ENCODE measurements at places on chromosomes 5 and 9.

- DNase-seq: no peak
Measured at GRCh38 chr5:157516006-157516405, 56.0 kb downstream of the NIPAL4 start.

GRCh38 chr9:124914753-124915405, 26.0 kb downstream of the GOLGA1 start:
- DNase-seq: no peak

DNA sequence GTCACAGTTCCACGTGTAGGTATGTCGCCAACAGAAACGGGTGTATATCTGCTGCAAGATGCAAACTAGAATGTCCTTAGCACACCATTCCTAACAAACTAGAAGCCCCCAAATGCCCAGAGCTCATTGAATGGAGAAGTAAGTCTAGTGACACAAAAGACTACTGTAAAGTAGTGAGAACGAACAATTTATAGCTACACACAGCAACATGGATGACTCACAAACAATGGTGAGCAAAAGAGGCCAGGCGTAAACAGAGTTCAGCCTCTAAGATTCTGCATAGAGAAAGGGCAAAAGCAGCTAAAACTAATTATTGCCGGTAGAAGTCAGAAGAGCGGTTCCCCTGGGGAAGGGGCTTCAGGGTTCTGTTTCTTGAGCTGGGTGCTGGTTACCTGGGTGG, 74.7 kb downstream of the AMBP start:
- DNase-seq: no peak

DNA sequence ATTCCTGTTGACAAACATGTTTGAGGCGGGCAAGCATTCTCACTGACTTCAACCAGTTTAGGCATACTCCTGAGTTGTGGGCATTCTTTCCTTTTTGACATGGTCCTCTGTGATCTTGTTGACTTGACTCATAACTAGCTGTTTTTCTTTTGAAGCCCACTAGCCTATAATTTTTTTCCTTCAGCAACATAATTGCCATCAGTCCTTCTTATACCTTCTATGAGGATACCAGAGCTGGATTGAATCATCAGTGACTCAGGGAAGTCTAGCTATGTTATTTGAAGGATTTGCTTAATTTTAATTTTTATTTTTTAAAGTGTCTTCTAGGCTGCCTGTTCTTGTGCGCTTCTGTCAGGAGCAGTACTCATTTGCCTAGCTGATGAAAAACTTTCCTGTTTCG, 259.5 kb downstream of the NR3C1 start:
- no peak for DNase-seq

- DNase-seq: no peak
Measured at GRCh38 chr5:159465604-159466003, 135.3 kb upstream of the IL12B start.

- DNase-seq: no peak
Measured at GRCh38 chr5:127426661-127427060, 90.8 kb upstream of the PRRC1 start.

DNA sequence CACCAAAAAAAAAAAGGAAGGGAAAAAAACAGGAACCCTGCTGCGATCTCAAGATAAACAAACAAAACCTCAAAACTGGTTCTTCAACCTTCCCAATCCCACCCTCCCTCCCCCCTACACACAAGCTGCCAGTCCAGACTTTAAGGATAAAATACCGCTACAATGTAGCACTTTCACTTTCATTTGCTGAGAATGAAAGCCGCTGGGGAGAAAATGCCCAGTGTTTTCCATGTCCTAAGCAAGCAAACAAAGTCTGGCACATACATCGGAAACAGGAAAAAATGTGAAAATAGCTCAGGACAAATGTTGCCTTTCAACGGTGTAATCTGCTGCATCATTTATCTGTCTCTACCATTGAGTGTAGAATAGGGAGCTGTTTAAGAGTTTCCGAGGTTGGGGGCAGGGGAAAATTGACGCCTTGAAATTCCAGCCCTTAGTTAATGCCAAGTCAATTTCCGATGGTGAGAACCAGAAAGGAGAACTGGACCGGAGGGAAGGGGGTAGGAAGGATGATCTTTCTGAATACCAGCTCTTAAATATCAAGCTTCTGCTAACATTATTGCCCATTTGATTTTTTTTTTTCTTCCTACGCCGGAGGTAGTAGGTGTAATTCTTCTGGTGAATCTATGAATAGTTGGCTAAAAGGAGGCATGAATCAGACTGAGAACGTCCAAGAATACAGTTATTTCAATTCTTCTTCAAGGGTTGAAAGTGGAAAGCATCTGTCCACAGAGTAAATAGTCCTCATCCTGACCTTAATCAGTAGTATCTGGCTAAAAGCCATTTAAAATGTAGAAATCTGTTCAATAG, 1.2 kb upstream of the ADAMTS6 start:
- peak; percentile 46 for DNase-seq

- DNase-seq: no peak
Measured at GRCh38 chr9:94665613-94666012, 26.3 kb upstream of the FBP1 start.

GRCh38 chr5:178113141-178113787, at the start of gene N4BP3:
Gene N4BP3, plus strand, starts transcription at chr5:178113532. Its CDS starts 6,052 bp downstream, at chr5:178119584.
- peak; percentile 85 for DNase-seq

GRCh38 chr5:143226872-143227271, 176.6 kb downstream of the NR3C1 start:
- no peak for DNase-seq

DNA sequence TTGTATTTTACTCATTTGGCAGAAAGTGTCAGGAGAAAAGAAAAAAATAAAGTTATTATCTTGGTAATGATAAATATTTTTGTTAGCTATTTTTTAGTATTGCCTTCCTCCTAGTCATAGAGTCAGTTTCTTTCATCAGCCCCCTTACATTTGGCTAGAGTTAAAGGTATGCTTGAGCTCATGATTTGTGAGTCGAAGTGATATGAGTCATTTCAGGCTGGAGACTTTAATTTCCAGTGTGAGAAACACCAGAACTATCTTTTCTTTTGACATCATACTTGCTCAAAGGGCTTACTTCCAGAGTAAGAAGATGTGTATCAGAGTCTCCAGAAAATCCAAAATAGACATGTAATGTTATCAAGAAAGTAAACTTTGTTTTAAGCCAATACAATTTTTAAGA, 746.7 kb upstream of the TYRP1 start:
- DNase-seq: no peak

DNA sequence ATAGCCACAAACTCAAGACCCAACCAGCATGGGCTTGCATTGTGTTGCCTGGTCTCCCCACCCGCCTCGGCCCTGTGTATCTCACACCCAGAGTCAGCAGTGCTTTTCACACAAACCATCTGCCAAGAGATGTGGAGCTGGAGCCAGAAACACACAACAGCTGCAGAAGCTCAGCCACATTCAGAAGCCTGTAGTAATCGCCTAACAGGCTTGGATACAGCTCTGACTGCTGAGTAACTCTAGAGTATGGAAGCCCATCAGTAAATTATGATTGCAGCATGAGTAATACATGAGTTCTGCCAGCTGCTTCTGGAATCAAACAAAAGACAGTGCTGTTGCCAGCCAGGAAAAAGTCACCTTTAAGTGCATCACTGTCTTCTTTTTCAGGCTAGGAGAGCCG, 16.0 kb downstream of the TEK start:
- DNase-seq: peak; percentile 6

DNA sequence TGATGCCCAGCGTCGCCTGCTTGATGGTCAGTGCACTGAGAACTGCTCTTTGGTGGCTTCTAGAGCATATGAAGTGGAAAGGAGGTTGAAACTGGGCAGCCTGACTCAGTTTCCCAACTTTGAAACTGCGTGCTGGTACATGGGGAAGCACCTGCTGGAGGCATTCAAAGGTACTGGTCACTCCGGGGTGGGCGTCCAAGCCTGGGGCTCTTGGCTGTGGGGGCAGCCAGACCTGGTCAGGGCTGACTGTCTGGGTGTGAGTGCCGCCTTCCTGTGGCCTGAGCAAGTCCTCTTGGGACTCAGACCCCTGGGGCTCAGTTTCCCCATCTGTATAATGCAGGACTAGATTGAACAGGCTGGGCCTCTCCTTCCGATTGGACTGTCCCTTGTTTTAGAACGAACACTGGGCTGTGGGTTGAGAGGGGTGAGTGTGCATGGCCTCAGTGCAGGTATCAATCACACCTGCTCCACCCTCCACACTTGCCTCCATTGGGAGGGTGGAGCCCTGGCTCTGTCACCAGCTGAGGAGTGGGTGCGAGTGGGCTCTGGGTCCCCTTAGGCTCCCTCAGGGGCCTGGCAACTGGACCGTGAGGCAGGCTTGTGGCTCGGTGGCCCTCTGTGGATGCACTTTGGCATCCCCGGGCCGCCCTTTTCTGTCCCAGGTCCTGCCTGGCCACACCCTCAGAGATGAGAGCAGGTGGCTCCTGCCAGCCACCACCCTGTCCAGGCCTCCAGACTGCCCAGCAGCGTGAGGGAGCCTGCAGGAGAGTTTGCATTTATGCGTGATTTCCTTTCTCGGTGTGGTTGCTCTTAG, 80.2 kb downstream of the PHF2 start:
- DNase-seq: no peak

DNA sequence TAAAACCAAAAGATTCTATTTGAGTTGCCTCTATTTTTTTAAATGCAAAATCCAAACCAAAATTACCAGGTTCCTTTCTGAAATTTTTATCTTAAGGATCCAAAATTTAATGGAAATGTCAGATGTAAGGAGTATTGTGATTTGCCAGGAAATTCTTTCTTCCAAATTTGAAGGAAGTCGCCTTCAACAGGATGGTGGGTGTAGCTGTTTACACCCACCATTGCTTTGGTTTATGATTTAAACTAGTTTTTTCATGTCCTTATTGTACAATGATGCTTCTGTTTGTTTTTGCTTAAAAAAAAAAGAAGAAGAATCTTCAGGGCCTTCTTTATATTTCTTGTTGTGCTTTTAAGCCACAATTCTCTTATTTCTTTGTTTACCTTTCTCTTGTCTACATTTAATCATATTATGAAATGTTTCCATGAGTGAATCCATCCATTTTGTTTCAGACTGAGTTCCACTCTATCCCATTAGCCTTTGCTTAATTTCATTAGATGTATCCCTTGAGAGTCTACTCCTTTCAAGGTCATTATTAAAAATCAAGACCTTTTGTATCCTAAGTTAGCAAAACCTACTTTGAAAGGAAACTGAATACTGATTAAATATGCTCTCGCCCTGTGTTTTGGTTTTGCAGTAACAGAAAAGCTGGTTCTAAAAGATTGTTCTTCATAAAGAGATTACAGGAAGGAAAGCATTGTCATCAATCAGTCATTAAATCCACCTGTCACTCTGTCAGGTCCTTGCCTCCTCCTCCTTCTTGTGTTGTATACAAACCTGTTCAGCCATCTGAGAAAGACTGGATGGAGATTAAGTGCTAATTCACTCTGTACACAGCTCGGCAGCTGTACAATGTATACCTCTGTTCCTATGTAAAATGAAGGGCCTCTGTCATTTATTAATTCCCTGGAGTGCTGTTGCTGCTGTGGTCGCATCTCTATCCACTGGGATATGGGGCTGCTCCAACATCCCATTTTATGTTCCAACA, 45.5 kb upstream of the SLC2A8 start:
- DNase-seq: no peak

DNA sequence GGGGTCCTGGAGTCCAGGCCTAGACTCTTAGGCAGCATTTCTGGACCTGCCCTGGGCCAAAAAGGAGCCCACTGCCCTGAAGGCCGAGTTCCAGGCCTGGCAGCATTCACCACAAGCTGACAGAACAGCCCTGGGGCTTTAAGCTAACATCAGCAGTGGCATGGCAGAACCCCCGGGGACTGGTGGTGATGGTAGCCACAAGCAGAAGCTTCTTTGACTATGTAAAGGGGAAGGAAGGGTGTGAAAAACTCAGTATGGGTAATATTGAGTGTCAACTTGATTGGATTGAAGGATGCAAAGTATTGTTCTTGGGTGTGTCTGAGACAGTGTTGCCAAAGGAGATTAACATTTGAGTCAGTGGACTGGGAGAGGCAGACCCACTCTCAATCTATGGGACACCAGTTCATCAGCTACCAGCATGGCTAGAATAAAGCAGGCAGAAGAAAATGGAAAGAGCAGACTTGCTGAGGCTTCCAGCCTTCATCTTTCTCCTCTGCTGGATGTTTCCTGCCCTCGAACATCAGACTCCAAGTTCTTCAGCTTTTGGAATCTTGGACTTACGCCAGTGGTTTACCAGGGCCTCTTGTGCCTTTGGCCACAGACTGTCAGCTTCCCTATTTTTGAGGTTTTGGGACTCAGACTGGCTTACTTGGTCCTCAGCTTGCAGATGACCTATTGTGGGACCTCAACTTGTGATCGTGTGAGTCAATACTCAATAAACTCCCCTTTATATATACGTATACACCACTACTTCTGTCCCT, 661.0 kb upstream of the C9orf72 start:
- DNase-seq: peak; percentile 12

DNA sequence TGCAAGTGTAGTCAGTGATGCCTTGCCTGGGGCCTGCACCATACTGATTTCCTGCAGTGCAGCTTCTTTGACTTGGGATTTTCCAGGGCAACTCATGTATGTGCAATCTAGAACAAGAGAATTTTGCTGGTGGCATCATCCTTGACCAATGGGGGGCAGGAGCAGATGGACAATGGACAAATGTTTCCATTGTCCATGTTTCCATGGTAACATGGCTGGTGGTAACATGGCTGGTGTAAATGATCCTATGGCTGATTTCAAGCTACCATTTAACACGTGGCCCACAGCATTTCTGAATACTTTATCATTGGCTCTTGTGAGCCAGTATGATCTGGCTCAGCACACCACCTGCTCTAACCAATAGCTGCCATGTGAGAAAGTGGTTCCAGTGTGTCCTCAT, 130.1 kb upstream of the OSMR start:
- no peak for DNase-seq

DNA sequence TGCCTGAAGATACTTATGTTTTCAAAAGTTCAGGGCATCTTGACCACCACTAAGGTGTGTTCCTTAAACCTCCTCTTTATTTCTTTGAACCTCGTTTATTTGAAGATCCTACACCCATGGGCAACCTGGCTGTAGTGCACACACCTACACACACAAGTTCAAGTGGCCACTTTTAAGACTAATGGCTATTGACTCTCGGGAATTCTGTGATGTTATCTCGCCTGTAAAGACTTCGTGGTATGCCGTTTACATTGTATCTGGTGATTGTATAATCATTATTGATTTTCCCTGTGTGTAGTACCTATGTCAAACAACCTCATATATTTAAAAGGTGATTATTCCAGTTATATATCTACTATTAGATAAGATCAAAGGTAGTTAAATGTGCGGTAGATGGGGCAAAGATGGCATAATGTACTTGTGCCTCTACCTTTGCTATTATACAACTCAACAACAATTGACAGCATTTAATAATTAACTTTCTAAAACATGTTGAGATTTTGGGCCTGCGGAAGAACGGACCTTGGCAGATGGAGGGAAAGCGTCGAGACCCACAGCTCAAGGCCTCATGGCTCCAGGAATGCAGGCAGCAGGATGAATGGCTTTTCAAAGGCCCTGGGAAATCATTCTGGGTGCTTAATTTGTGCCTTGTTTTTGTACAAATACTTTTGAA, 51.4 kb upstream of the IRX2 start:
- DNase-seq: no peak

- DNase-seq: no peak
Measured at GRCh38 chr9:588981-589380, 252.5 kb upstream of the DMRT1 start.

DNA sequence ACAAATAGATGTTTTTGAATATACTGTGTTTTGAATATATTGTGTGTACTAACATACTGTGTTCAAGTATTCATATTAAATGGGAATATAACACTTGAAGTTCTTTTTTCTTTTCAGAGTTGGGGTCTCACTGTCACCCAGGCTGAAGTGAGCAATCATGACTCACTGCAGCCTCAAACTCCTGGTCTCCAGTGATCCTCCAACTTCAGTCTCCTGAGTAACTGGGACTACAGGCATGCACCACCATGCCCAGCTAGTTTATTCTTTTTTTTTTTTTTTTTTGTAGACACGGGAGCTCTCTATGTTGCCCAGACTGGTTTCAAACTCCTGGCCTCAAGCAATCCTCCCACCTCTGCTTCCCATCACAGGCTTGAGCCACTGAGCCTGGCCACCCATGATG, 23.2 kb upstream of the AUH start:
- no peak for DNase-seq

Measured in LoVo (cell line).